ENCODE measurements at places on chromosomes 13 and 19. TPM values are rescaled to one million over a fixed set of nuclear protein-coding genes. Genes with fewer than 3 reads are reported as not detected.

DNA sequence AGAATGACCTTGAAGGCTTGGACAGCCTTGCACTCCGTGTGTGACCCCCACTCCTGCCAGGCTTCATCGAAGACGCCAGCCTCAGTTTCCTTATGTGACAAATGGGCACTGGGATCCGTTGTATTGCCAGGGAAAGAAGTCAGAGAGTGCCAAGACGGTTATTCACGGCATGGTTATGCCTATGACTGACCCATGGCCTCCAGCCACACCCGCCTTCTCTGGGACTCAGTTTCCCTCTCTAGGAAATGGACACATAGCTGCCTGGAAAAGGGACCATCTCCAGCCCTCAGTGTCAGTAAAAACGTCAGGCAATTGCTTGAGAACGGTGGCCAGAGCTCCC is 915 bp upstream of the UBE2S start:
- DNase-seq, result no peak

GRCh38 chr19:14053032-14053431 is 8.8 kb downstream of the PALM3 start:
- DNase-seq, result no peak

GRCh38 chr13:74253161-74253560 is 119.0 kb upstream of the KLF12 start:
- DNase-seq, result no peak

DNA sequence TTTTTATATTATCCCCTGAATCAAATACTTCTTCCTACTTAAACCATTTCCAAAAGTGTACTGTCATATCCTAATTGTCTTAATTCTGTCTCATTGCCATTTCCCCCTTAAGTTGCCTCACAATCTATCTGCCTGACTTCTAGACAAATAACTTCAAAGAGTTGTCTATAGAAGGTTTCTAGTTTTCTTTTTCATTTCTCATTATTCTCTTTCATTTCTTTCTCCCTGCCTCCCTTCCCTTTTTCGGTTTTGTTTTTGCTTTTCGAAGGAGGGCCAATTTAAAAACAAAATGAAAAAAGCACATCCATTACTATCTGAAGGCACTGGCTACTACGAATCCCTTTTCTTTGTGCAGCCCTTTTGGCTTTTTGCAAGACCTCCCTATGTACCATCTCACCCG is 367.2 kb downstream of the DNAJC15 start:
- no peak for DNase-seq

The SYDE1 gene
- 4.9 TPM for total RNA-seq

DNA sequence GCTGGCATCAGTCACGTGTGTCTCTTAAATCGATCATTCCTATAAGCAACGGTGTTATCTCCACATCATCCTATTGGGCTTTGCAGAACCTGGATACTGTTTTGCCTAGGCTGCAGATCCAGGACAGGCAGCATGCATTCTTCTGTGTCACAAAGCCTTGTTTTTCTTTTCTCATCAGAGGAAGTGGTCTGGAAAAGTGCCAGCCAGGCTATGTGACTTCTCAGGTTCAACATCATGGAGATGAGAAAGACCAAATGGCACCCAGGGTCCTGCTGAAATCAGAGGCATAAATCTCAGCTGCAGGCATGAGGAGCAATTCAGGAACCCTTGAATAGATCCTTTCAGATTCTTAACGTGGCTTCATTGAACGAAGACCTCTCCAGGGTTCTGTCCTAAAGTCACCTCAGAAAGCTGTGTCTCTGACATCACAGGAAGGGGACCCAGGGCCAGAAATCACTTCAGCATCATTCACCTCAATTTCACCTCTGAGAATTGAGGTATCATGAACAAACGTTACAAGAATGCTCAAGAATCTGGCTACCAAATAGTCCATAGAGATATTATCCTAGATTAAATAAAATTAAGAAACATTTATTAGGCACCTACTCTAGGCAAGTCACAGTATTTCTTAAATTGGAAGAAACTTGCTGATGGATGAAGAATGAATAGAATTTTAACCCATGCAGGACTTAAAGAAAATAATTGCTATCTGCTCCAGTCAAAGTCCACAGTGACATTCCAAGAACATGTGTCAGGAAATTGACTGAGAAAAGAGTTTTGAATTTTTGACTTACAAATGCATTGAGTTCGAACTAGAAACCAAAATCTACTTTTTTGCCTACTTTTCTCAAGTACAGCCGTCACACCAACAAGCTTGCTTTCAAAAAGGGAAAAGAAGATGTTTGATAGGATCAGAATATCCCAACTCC is 124.1 kb downstream of the COG6 start:
- no peak for DNase-seq

GRCh38 chr19:39878398-39878797 is 32.2 kb upstream of the FBL start:
- no peak for DNase-seq

The ZNF837 gene
- 1.7 TPM for total RNA-seq

DNA sequence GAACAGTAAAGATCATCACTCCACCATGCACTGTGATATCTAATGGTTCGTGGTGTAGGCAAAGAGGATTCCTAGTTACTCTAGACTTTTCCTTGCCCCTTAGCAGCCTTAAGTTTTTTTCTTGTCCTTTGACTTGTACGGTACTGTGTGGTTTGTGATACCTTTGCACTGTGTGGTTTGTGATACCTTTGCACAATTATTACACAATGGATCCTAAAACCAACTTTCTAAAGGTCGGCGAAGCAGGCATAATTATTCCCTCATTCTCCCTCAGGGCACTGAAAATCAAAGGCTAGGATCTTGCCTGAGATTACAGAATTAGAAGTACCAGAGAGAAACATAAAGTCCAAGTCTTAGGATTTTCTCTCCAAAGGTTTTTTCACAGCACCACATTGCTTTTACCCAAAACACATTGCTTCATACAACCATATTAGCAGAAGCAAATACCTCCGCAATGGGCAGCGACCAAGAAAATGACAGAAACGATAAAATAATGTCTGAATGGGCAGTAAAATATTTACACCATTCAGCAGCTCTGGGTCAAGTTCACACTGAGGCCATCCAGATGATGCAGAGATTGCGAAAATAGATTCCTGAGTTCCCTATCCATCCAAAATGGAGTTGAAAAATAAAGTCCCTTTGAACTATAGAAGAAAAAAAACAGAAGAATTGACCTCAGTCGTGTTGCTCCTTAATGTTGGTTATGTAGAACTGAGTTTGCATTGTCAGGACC is 106.4 kb downstream of the FGF14 start:
- no peak for DNase-seq

DNA sequence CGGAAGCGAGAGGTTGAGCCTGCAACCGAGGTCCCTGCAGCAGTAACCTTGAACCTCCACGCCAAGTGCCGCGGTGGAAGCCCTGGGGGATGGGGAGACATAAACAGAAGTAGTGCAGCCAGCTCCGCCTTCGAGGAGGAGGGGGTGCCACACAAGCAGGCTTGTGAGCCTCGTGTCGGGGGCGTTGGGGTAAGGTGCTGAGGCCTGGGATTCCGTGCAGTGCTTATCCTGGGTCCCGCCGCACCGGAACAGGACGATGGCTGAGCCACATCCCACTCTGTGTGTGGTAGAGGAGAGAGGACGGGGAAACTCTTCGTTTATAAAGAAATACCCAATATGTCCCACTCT is 51.0 kb downstream of the SOX1 start:
- DNase-seq, result no peak

DNA sequence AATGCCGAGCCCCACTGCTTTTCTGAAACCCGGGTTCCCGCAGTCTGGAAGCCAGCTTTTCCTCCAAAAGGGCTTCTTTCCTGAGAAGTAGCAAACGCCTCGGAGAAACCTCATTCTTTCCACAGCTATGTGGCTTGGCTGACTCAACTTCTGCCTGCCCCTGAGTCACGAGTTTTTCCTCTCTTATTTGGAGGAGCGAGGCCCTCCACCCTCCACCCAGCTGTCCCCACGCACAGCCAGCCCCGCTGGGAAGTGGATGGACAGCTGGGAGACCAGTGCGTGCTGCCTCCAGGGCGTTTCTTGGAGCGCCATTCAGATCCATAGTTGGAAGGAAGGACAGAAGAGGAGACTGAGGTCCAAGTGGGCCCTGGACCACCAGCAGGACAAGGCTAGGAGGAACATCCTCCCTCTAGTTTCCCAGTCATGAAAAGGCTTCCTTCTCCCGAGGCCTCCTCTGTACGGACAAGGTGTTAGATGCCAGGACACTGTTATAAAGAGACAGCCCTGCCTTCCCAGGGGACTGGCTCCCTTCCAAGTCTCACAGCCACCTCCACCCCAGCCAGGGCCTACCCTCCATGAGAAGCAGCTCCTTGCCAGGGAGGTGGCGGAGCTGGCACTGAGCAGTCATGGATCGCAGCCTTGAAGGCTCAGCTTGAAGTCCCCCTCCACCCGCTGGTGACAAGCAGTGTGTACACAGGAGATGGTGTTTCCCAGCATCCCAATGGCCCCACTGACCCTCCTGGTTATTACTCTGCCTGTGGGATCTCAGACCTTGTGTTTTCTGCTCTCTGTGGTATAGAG is 2.5 kb upstream of the PLEKHF1 start:
- peak; percentile 47 for DNase-seq

The SUGT1 gene
- 18.7 TPM for total RNA-seq

DNA sequence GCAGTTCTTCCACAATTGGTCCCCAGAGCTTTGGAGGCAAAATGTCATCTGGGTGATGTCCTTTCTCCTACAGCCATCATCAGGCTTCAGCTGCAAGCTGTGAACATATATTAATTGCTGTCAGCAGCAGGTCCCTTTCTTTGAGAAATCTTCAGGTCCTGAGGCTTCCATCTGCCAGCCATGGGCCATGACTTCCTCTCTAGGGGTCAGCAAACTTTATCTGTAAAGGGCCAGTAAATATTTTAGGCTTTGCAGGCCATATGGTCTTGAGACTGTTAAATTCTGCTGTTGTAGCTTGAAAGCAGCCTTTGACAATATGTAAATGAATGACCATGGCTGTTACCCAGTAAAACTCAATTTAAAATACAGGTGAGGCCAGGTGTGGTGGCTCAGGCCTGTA is 27.1 kb downstream of the SERP2 start:
- DNase-seq, result no peak

DNA sequence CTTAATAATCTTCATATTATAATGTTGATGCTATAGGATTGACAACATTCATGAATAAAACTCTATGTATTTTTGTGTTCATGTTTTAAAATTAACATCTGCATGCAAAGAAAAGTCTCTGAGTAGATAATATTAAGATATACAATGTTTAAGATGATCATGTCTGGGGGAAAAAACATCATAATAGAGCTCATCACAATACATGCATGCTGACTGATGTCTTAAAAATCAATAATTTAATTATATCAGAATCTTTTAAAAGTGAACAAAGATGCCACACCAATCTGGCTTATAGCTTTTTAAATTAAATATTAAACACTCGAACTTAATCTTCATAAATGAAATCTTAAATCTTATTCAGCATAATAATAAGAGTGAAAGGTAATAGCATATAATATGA is 933.9 kb upstream of the MIR17HG start:
- DNase-seq, result no peak

GRCh38 chr13:40597735-40598365 is 68.6 kb downstream of the FOXO1 start:
- DNase-seq, result no peak

The LAMP1 gene
- total RNA-seq, result 156 TPM

The KISS1R gene
- total RNA-seq, result 0.47 TPM

GRCh38 chr13:95201814-95202651 is 99.2 kb downstream of the ABCC4 start:
- no peak for DNase-seq

The ZIC2 gene
- total RNA-seq, result not detected

GRCh38 chr13:28641600-28641926 is 17.4 kb upstream of the POMP start:
- DNase-seq, result no peak

DNA sequence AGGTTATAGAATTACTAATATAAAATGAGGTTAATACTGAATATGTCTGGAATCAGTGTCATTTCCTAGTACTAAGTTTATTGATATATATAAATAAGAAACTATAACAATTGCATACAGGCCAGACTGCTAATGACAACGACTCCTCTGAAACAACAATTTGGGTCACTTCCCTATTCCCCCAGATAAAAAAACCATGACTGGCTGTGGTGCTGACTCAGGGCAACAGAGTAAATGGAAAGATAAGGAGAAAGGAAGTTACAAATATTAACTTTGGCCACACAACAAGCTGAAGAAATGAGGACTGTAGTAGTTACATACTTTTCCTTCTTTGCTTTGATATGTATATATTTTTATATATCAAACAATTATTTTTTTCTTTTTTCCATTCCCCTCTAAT is 263.7 kb upstream of the PCDH9 start:
- DNase-seq, result no peak

The ZNF71 gene
- total RNA-seq, result 1.3 TPM

GRCh38 chr19:13012690-13013608 is 17.7 kb downstream of the NFIX start:
- DNase-seq, result no peak

The ZNF132 gene
- total RNA-seq, result 1.5 TPM

The CNN1 gene
- total RNA-seq, result 1.0 TPM

GRCh38 chr19:2573916-2574315 is 98.0 kb downstream of the GADD45B start:
- no peak for DNase-seq

DNA sequence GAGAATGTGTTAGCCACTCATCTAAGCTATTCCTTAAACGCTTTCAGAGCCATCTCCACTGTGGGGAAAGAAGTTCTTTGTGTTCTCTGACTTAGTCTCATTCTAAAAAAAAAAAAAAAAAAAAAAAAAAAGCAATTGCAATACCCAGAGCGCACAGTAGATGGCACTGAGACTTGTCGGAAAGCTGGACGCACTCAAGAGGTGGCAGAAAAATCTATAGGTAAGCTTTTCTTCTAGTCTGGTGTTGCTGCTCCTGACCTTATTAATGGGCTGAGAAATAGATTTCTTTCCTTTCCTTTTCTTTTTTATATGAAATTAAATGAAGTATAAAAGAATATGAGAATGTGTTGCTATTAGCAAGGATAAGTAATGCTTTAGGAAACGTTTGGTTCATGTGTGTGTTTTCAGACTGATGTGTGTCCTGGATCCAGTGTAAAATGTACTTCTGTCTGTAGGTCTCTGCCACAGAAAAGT is 4.7 kb upstream of the GJB2 start:
- no peak for DNase-seq

The PHF11 gene
- 20.5 TPM for total RNA-seq

GRCh38 chr19:3094601-3095440 is 659 bp downstream of the GNA11 start:
- peak; percentile 54 for DNase-seq

GRCh38 chr13:76872675-76873074 is 13.5 kb downstream of the KCTD12 start:
- no peak for DNase-seq

GRCh38 chr13:52359534-52359933 is 46.4 kb downstream of the THSD1 start:
- DNase-seq, result no peak

DNA sequence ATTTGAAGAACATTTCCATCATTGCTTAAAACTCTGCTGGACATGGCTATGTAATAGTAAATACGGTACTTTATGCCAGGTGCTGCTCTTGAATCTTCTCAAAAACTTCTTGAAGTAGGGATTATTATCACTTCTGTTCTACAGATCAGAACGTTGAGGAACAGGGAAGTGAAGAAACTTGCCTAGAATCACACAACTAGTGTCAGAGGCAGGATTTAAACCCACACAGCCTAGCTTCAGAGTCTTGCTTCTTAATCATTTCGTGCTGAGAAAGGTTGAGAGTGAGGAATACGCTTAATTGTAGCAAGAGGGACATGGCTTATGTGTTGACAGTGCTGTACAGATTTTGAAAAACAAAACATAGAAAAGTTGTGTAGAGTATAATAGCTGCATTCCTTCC is 13.5 kb downstream of the TM9SF2 start:
- DNase-seq, result no peak

- no peak for DNase-seq
These were observed 2.5 kb downstream of the GRTP1 start for GRCh38 chr13:113361406-113361805.

Measured in right lobe of liver (tissue), 6 donors.